ENCODE measurements at places on chromosomes 5 and 9.

- no peak for DNase-seq
These were observed 70.7 kb downstream of the CETN3 start for GRCh38 chr5:90338712-90339372.

GRCh38 chr5:110865400-110866094, 126.7 kb downstream of the SLC25A46 start:
- DNase-seq: no peak

DNA sequence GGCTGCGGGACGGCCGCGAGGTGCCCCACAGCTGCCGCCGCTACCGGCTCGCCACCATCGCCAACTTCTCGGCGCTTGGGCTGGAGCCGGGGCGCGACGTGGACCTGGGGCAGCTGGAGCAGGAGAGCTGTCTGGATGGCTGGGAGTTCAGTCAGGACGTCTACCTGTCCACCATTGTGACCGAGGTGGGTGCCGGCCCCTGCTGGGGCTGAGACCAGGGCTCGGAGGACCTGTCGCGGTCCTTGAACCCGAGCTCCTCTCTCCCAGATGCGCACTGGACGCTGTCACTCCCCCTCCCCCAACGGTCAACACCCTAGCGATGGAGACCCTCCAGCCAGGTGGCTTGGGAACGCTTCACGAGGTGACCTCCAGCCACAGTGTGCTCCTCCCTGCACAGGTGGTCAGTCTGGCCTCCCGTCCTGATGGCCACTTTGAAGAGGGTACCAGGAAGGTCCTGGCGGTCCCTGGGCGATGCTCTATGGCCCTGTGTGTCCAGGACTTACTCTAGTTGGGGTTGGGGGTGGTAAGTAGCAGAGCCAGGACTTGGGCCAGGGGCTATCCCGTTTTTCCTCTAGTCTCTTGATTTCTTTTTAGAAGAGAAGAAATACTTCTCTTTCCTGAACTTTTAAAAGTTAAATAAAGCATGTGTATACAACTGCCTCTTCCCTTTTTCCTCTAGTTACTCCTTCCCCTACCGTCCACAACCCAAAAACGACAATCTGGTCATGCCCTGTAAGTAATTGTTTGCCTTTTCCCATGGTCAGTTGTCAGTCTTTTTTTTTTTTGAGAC, 866 bp downstream of the SLC22A5 start:
- no peak for DNase-seq

- no peak for DNase-seq
These were observed 25.5 kb downstream of the ACTL7B start for GRCh38 chr9:108830272-108830671.

DNA sequence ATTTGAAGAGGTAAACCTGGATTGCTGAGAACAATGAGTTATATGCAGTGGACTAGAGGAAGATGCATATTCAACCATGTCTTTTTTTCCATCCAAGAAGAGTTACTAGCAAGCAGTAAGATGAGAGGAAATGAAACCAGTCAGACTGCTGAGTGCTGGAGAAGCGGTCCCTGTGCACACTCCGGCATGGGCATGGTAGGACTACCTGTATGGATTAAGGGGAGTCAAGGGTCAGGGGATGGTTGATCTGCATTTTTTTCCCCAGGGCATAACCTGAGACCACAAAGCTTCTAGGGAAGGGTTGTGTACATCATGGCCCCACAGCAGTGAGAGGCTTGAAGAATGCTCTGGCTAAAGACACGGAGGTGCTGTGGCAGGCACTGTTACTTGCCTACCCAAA, 76.6 kb upstream of the ZNF169 start:
- DNase-seq: no peak

- DNase-seq: no peak
These were observed 216.2 kb downstream of the PIK3R1 start for GRCh38 chr5:68431601-68432337.

DNA sequence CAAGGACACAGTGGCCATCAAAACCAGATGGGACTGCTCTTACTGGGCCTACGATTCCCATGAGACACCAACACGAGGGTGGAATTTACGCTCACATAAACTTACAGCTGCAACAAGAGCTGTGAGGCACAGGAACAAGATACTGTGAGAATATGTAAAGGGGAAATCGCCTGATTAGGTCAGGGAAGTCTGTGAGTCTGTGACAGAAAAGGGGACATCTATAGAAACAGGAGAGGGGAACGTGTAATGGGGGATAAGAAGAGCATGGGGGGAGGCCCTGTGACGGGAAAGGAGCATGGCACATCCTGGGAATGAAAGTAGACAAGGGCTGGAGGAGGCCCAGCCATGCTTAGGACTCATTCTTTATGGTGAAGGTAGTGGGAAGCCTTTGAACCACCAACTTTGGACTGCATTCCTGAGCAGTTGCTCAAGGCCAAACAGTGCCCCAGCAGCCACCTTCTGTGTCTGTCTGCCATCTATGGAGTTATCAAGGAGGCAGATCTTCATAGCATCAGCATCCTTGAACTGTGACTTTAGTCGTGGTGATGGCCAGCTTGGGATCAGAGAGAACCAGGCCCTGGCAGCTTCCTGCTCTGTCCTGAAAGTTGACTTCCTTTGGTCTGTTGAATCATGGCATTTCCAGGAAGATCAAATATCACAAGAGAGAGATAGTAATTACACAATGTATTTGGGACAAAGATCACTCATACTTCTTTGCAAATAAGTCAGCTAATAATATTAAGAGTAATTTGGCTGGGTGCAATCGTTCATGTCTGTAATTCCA, 87.9 kb upstream of the FAM169A start:
- DNase-seq: no peak

DNA sequence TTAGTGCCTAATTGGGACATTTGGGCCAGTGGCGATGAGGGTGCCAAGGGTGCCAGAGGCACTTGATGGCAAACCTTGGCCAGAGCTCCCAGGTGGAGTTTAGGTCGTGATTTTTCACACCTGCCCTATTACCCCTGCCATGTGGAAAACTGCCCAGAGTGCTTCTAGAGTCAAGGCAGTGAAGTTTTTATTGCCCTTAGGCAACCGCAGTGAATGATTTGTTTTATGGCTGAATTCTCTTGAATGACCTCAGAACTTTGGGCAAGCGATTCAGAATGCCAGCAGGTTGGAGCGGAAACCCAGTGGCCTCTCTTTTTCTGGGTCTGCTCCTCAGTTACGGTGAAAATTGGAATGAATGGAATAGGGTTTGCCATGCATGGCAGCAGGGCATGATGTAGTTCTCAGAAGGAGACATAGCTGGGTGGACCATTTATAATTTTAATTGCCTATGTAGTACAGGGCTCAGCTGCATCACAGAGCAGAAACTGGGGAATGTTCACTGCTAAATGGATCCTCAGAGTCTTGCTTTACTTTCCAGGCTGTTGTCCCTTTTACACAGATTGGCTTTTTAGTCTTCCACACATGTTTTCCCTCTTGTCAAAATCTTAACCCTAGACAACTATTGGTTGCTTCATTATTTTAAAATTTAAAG, 820.0 kb upstream of the SEMA6A start:
- no peak for DNase-seq

GRCh38 chr5:61894046-61894445, 412.0 kb upstream of the KIF2A start:
- DNase-seq: no peak

DNA sequence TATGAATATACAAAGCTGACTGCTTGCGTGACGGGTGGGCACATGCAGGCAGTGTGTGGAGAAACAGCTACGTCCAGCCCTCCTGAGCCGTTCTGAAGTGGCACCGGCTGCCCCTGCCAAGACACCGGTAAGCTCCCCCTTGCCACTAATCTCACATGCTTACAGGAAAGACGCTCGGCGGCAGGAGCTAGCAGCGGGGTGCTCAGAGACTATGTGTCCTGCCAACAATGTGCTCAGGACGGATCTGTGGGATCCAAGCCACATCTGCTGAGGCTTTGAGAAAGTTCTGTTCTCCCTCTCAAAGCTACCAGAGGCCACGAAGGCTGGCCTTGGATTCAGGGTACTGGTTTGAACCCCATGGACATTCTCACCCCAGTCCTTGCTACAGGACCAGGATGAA, 157.2 kb upstream of the PHYKPL start:
- DNase-seq: no peak

DNA sequence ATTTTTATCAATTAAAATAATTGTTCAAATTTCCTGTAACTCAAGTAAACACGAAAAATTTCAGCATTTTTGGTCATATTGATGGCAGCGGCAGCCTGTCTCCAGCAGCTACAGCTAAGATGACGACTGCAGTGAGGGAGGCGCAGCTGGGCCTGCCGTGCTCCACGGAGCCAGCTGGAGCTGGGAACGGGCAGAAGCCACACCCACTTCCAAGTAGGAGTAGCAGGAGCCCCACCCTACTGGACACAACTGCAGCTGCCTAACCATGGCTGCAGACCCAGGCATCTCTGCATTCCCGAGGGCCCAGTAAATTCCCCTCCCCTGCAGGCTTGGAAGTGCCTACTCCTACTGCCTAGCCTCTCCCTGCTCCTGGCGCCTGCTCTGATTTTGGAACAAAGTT, 2031.7 kb downstream of the EFNA5 start:
- no peak for DNase-seq

DNA sequence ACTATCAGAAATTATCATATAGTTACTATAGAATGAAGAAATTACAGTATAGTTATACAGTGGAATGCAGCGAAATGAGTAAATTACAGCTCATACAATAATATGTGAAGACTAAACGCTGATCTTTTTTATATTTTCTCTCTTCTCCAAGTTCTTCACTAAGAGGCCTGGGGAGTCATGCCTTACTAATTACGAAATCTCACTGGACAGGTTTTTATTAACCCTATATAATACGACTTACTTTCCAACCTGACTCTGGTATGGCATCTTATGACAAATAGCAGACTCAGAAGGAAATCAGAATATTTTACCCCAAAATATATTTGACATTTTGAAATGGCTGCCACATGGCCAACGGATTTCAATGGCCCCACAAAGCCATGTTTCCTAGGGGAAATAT, 9.1 kb downstream of the CARNMT1 start:
- no peak for DNase-seq

- DNase-seq: no peak
These were observed 239.3 kb upstream of the SGCD start for GRCh38 chr5:156087577-156088110.

- DNase-seq: no peak
These were observed 67.3 kb downstream of the COMMD10 start for GRCh38 chr5:116152169-116152568.

GRCh38 chr9:13268469-13268868, 11.0 kb downstream of the MPDZ start:
- DNase-seq: no peak

DNA sequence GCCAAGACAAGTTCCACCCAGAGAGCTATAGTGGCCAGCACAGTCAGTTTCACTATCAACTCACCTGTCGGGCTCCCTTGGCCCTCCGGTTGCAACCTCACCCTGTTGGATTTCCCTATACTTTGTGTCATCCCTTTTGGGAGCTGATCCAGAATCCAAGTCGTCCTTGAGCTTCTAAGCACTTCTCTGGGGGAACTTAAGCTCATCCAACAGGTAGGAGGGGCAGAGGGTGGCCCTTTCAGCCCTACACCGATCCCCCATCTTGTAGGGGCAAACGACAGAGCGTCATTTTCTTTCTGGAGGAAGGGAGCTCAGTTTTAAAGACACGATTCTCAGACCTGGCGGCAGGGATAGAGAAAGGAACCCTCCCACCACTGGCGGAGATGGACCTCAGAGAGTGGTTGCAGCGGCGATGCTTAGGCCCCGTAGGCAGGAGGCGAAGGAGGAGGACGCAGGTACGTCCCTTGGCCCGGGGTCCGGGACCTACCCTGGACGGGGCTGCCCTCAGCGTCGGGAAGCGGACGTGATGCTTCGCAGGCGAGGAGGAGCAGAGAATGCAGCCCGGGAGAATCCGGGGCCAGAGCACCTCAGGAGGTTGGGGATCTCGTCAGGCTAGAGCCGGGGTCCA, 519 bp downstream of the ZER1 start:
- DNase-seq: no peak
